C1 segment of cervical spinal cord (tissue), 14 donors: ENCODE measurements at places on chromosomes 12 and 14.

DNA sequence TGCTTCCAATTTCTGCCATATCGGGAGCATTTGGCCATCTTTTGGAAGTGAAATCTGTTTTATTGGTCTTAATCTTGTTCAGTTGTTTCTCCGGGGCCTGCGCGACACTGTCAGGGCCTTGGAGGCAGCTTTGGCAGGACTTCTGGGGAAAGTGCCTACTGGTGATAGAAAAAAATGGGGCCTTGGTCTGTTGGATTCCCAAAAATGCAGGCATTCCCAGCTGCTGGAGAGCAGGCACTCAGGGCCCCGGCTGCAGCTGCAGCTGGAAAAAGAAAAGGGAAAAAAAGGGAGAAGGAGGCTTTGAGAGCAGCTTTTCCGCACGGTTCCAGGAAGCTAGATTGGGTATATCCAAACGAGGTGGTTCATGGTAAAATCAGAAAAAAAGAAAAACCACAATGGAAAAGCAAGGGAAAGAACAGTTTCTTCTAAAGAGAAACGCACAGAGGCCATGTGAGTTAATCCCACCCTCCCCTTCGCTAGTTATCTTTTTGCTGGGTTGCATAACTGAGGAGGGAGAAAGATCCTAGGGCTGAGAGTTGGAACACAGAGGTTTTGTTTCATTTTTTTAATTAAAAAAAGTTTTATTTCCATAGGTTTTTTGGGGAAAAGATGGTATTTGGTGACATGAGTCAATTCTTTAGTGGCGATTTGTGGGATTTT lies 134.7 kb upstream of the RFLNA start:
- DNase-seq, result no peak

DNA sequence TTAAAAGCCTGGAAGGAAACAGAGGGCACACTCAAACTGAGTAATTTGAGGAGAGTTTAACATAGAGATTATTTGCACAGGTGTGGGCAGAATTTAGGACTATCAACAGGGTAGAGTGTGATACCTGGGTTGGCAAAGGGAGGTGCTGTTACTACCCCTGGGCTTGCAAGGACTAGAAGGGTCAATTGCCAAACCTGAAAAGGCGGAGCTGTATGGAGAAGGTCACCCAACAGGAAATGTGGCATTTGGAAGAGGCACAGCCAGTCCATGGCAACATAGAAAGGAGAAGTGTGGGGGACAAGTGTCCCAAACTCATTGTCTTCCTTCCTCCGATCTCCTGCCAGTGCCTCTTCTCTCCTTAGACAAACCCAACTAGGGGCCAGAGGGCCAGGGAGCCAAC lies 21.6 kb upstream of the MED13L start:
- no peak for DNase-seq

DNA sequence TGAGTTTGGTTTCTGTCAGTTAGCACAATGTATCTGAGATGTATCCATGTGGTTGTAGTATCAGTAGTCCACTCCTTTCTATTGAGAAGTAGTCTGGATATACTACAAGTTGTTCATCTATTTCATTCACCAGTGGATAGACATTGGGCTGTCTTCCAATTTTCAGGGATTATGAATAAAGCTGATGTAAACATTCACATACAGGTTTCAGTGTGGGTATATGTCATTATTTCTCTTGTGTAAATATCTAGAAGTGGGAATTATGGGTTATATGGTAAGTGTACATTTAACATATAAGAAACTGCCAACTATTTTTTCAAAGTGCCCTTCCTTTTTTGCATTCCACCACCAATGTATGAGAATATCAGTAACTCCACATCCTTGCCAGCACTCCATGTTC lies 35.9 kb downstream of the PHLDA1 start:
- no peak for DNase-seq

- no peak for DNase-seq
These were observed 4.3 kb downstream of the BICD1 start for GRCh38 chr12:32110942-32111341.

GRCh38 chr12:58915634-58916033 lies 4.7 kb downstream of the LRIG3 start:
- no peak for DNase-seq

DNA sequence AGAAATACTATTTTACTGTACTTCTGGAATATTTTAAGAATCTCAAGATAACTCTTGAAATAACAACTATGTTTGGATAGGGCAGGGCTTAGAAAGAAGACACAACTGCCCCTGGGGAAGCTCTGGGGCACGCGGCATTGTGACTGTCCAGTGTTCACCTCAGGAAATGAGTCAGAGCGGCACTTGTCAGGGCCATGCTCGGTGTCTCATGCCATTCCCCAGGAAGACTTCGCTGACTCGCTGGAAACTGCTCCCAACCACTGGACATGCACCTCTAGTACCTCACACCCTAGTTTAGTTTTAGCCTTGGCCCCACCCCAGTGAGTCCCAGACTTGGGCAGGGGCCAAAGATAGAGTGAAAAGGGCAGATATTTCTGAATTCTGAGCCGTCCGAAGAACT lies 192.0 kb downstream of the TTC7B start:
- no peak for DNase-seq

DNA sequence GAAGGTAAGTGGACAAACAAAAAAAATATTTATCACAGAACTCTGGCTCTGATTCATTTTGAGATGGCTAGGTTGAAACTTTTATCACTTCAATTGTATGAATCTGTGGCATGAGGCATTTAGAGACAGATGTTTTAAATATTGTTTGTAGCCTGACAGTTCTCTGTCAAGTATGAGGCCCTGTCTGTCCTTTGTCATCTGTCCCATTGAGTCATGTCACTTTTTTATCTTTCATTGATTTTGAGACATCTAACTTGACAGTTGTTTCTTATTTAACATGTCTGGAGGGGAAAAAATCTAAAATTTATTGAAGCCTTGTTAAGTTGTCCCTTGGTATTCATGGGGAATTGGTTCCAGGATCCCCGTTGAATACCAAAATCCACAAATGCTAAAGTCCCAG lies 829.5 kb downstream of the FSCB start:
- no peak for DNase-seq

- DNase-seq, result peak; percentile 26
These were observed 210.4 kb upstream of the RGS6 start for GRCh38 chr14:71721791-71722190.

GRCh38 chr12:127711108-127711507 lies 555.9 kb upstream of the TMEM132C start:
- no peak for DNase-seq

DNA sequence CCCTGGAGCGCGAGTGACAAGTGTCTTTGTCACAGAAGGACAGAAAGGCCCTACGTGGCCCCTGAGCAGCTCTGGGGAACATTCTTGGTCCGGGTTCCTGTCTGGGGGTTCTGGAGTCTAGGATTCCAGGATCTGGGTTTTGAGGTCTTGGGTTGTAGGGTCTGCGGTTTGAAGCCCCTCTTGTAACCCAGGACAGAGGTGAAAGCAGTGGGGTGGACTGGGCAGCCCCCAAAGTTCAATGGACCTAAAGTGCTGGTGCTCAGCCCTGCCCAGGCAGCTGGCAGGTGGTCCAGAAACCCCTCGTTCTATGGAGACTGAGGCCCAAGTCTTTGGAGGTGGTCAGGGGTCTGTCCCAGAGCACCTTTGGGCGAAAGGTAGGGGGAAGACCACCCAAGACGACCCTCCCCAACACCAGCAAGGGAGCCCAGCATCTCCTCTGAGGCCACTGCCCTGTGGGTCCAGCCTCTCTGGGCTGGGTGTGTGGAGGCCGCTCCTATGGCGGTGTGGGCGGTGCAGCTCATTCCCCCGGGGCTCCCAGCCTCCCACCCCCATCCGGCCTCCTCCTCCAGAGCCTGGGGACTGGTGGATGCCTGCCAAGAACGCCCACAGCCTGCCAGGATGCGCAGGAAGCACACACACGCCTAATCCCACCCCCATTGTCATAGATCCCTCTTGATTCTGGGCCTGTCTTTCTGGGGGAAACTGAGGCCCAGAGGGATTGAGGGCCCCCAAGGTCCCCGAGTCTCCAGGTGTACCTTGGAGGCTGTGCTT lies 30.2 kb upstream of the ANKRD9 start:
- DNase-seq, result no peak

GRCh38 chr12:6538420-6539313 lies 4.3 kb downstream of the GAPDH start:
- no peak for DNase-seq

GRCh38 chr12:92729773-92730305 lies 27.1 kb downstream of the PLEKHG7 start:
- DNase-seq, result no peak

DNA sequence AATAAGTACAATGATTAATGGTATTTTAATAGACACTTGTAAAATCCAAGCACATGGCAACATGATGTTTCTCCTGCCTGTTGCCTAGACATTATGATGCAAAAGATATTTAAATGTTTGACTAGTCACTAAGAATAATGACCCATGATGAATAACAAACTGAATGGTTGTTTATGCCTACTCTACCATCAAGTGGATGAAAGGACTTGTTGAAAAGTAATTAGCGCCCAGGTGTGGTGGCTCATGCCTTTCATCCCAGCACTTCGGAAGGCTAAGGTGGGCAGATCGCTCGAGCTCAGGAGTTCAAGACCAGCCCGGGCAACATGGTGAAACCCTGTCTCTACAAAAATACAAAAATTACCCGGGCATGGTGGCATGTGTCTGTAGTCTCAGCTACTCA lies 30.7 kb downstream of the KIF21A start:
- no peak for DNase-seq

- no peak for DNase-seq
These were observed 37.4 kb downstream of the DIO3 start for GRCh38 chr14:101598571-101599233.

DNA sequence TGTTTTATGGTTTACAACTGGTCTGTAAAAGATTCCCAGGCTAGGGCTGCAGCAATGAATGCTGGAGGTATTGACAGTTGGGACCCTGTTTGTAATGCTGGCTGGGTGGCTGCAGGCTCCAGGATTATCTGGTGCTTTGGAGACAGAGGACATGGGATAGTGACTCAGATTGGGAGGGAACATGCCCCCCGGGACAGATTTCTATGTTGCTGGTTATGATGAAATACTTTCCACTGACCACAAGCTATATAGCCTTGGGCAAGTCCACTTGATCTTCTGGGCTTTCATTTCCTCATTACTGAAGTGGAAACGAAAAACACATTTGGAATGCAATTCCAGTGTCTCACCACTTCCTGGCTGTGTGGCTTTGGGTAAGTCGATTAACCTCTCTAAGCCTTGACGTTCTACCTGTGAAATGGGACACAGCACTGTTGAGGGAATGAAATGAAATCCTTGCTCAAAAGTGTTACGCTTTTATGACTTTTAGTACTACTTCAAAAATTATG lies 6.3 kb upstream of the TPCN1 start:
- DNase-seq, result no peak

DNA sequence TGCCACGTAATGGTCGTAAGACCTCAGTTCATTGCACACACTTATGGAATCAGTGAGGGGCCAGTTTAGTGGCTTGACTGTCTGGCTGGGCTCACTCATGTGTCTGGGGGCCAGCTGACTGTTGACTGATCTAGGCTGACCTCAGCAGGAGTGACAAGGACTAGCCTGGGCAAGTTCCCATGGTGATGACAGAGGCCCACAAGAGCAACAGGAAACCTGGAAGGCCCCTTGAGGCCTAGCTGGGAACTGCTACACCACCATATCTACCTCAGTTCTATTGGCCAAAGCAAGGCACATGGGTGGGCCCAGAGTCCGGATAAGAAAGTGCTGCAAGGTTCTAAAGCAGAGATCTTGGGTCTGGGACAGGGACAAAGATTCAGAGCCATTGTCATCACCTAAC lies 21.3 kb upstream of the RFLNA start:
- no peak for DNase-seq

- DNase-seq, result no peak
These were observed 4.2 kb downstream of the TDP1 start for GRCh38 chr14:89959853-89960445.

DNA sequence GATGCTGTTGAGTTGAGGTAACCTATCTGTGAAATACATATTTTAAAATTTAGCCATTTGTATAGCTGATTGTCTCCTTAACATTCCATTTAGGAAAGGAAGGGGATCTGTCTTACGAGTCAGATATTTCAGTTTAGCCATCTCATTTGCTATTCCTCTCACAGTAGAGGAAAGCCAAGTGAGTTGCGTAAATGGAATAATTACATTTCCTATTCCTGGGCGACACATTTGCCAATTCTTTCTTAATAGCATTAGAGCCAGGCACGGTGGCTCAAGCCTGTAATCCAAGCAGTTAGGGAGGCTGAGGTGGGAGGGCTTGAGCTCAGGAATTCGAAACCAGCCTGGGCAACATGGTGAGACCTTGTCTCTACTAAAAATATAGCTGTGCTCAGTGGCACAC lies 116.3 kb downstream of the TMX1 start:
- no peak for DNase-seq

DNA sequence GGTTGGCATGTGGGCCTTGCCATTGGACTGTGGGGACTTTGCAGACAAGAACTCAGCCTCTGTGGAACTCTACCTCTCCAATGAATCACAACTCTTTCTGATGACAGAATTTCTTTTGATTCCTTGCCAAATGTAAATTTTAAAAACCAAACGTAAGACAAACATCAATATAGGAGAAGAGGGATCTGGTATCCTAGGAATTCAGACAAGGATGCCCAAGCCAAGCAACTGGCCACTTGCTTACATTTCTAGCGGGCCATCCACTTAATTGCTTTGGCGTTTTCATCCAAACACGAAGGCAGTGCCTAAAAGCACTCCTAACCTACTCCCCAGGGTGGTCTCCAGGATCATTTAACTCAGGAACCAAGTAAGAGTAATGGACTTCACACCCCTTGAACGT lies 23.4 kb upstream of the RAB35 start:
- no peak for DNase-seq

DNA sequence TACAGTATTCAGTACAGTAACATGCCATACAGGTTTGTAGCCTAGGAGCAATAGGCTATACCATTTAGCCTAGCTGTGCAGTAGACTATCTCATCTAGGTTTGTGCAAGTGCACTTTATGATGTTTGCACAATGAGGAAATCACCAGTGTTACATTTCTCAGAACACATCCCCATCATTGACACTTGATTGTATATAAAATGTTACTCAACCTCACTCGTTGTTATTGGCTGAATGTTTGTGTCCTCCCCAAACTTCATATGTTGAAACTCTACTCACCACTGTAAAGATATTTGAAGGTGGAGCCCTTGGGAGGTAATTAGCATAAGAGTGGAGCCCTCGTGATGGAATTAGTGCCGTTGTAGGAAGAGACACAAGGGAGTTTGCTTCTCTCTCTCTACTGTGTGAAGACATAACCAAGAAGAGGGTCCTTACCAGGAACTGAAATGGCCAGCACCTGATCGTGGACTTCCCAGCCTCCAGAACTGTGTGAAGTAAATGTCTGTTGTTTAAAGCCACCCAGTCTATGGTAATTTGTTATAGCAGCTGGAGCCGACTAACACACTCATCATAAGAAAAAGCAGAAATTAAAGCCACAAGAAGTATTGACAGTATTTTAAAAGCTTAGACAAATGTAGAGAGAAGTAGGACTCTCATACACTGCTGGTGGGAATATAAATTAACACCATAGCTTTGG lies 3.2 kb upstream of the MED13L start:
- DNase-seq, result no peak
